ENCODE measurements at places on chromosomes 12 and 14.

GRCh38 chr12:5988659-5989116 lies 43.6 kb upstream of the ANO2 start:
- DNase-seq = peak; percentile 86

DNA sequence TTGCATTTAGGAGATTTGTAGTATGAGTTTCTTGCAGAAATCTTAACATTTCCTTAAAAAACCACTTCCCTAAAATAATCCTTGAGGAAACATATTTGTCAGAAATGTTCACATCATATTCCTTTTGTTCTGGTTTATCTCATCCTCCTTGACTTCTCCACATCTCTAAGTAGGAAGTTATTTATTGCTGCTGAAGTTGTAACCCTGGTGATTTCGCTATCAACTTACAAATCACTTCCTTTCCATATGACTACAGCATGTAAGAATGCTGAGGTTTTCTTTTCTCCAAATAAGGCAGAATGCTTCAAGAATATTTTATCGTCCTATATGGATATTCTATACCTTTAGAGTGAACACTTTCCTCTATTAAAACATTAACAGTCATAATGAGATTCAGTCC lies 751.7 kb downstream of the NRXN3 start:
- no peak for DNase-seq

- DNase-seq = peak; percentile 51
Measured at GRCh38 chr14:94081386-94081820, 293 bp downstream of the IFI27L1 start.

DNA sequence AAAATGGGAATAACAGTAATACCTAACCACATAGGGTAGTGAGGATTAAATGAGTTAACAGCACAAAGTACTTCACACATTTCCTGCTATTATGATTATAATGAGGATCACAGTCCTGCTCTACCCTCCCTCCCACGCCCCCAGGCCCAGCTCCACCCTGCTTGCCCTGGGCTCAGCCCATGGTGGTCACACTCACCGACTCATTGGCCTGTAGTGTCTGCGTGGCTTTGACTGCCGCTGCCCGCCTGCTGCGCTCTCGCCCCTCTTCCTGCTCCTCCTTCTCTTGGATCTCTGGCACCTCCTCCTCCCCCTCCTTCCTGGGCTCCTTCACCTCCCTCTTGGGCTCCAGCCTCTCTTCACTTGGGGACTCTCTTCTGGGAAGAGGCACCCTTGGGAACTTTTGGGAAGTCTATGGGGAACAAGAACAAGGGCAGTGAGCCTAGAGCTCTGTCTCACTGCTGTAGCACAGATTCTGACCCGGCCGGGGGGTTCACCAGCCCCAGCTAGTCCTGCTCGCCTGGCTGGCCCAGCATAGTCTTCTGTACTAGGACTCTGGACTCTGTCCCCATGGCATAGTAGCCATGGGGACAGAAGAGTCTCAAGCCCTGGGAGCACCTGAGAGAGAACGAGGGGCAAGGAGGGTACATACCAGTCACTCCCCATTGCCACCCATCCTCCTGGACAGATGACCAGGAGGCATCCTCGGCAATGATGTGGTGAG lies 7.1 kb upstream of the PNMA1 start:
- no peak for DNase-seq

DNA sequence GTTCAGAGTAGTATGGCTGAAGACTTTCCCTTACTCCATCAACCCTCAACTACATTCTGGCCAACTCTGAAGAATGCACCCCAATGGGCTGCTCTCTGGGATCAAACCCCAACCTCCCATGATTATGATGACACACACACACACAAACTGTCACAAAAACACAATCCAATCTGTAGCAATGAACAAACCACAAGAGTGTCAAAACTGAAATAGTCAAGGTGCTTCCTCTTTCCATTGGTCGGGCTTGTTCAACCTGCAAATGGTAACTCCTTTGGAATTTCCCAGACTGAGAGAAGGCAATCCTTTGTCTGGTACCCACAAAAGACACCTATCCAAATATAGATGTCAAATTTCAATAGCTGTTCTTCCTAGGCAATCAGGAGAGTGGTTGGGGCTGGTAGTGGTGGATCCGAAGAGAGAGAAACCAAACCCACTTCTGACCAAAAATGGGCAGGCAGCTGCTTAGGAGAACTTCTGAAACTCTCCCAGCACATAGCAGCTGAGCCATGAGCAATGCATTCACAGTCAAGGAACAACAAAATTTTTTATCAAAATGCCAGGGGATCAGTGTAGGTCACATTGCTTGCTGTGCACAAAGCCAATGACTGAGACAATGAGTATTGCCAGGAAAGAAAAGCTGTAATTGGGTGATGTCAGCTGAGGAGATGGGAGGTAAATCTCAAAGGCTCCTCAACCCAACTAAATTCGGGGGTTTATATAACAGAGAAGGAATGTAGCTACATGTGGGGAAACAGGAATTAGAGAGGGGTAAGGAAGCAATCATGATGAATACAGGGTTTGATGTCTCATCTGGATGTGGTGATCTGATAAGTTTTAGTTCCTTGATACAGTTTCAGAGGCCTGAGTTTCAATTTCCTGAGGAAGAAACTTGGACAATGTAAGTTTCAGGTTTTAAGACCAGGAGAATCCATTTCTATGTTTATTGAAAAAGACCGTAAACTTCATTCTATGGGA lies 191.4 kb downstream of the KITLG start:
- peak; percentile 8 for DNase-seq

GRCh38 chr14:92706386-92706785 lies 42.0 kb downstream of the LGMN start:
- no peak for DNase-seq

Measured in hematopoietic multipotent progenitor cell treated with erythropoietin and hydrocortisone succinate and interleukin-3 and kit ligand, for 6 days (in vitro differentiated cells).